Activated CD4-positive, alpha-beta T cell treated with anti-CD3 and anti-CD28 coated beads for 4 hours (primary cell): ENCODE measurements at places on chromosomes 5 and 9.
A peak's percentile ranks its signal among the peaks of the same experiment; 100 is the strongest.

- DNase-seq: no peak
These were observed 308.8 kb upstream of the NREP start for GRCh38 chr5:112065781-112066180.

- no peak for DNase-seq
These were observed 23.5 kb upstream of the HAND1 start for GRCh38 chr5:154501566-154501965.

- DNase-seq: no peak
These were observed 94.0 kb downstream of the INVS start for GRCh38 chr9:100193078-100193477.

DNA sequence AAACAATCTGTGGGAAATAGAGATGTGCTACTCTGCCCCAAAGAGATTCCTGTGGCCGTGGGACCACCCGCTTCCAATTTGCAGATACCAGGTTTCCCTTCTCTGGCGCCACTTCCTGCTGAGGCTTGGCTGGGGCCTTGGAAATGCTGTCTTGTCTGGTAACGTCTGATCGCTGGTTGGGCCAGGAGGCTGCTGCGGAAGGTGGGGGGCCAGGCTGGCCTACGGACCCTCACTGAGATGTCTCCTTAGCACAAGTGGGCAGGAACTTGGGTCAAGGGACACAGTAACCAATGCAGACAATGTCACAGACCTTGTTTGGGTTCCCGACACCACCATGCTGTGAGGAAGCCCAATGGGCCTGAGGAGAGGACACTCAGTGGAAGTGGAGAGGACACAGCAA lies 31.7 kb upstream of the IRX4 start:
- no peak for DNase-seq

DNA sequence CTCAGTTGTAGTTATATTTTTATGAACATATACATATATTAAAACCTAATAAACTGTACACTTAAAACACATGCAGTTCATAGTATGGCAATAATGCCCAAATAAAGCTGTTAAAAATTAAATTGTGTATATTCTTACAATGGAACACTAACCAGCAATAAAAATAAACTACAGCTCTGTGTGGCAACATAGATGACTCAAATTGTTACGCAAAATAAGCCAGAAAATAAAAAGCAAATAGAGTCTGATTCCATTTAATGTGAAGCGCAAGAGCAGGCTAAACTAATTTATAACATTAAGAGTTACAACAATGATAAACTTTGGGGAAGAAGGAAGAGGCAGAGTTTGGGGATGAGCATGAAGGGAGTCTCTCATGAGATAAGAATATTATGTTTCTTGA lies 597.3 kb downstream of the TLE1 start:
- no peak for DNase-seq

- DNase-seq: no peak
These were observed 72.5 kb downstream of the SPIN1 start for GRCh38 chr9:88460587-88461332.

DNA sequence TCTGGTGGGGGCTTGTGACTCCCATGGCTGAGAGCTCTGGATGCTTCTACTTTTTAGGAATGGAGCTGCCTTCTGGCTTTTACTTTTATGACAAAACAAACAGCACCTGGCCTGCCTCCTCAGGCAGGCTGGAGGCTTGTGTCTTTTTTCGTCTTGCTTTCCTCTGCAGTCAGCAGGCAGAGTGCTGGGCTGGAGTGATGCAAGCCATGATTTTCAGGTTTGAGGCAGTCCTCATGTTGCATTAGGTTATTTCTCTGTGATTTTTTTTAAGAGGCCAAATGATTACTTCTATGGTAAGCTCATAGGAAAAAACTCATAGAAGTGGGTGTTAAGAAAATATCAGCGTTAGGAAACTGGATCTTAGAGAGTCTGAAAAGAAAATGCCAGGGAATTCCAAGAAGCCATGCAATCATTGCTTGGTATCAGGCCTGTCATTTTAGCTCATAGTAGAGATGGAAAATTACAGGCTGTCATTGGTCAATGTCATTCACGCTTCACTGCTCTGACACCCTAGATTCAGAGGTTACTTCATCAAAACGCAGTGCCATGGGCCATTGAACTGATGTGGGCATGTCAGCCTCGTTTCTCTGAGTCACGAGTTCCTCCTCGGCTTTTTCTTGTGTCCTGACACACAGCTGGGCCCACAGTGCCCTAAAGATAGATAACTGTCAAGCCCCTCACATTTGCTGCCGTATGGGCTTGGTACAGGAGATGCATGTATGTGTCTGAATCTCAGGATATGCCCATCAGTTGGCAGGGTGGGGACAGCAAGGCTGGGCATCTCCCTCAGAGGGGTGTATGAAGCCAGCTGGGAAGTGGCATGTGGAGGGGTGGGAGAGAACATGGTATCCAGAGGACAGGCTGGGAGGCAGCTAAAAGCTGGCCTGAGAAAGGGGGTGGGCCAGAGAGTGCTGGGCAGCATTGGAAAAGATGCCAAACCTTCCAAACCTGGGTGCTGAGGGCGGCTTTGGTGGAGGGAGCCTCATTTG lies 151.8 kb downstream of the HSPA4 start:
- no peak for DNase-seq

DNA sequence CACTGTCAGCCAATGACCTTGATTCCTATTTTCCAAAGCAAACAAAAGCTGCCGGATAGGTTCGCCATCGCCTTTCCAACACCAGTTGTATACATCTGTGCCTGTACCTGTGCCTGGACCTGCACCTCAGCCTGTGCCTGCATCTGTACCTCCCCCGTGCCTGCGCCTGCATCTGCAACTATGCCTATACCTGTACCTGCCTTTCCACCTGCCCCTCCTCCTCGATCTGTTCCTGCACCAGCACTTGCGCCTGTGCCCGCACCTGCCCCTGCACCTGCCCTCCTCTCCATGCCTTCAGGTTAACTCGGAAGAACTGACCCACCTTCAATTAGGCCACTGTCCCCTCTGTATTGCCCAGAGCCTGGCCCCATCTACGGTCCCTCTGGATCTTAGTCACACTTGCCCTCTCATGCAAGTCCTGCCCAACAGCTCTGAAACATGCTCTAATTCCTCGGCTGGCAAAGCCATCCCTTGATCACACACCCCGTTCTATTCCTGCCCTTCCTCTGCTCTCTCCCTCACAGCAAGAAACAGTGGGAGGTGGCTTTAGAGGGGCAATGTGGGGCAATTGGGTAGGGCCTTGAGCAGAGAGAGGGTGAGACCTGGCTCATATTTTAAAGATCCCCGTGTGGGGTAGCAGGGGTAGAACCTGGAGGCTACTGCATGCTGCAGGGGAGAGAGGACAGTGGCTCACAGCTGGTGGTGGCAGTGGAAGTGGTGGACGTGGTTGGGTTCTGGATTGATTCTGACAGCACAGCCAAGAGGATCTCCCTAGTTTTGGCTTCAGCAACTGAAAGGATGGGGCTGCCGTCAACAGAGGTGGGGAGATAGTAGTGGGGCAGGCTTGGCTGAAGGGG lies 59.6 kb upstream of the PHYKPL start:
- no peak for DNase-seq

GRCh38 chr5:111507276-111507675 lies 5.1 kb downstream of the STARD4 start:
- no peak for DNase-seq

GRCh38 chr5:131147258-131147657 lies 17.8 kb downstream of the HINT1 start:
- DNase-seq: no peak

DNA sequence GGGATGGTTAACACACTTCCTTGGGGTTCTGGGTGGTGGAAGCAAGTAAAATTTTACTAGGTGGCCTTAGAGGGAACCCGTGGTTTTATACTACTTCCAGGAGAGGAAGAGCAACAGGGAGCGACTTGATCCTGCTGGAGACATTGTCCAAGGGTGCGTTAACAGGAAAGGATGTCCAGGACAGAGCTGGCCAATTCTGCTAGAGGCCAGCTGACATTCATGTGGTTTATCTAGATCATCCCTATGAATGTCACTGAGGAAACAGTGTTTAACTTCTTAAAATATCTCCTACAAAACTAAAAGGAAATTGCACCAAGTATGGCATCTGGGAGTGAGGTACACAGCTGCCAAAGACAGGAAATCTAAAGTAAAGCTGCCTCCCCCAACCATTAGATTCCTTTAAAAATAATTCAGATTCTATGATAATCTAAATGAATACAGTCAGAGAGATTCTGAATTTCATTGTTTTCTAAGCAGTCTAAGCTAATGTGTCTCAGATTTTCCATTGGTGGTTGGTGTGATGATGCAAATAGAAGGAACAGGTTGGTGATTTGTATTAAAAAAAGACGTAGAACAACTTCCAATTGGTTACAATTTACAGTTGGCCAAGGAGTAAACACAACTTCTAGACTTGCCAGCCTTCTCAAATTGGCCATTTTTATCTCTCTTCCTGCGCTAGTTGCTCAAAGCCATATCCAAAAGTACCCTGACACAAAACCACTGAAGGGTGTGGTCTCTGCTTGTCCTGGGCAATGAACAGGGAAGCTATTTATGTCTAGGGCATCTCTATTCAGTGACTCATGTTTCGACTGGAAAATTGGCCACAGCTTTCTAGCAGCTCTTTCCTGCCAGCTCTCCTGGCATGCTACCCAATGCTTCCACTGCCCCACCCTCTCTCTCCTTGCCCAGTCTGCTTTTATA lies 574.7 kb upstream of the MEF2C start:
- no peak for DNase-seq

GRCh38 chr5:172076761-172077244 lies 70.4 kb upstream of the FBXW11 start:
- DNase-seq: no peak

DNA sequence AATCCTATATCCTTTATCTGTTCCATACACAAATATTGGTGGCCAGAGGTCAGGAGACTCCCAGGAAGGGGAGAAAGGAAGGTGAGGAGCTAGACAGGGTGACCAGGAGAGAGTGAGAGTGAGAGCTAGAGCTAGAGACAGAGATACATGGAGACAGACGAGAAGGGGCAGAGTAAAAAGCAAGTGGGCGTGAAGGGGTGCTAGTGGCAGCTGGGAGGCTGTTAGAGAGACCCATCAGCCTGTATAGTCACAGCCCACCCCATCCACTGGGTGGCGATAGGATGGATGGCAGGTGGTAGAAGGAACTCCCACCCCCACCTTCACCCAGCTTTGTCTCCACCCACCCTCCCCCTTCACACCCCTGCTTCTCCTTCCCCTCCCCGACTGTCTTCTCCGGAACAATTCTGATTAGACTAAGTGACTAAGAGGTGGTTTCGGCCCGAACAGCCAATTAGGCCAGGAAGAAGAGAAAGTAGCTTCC lies 32.8 kb downstream of the PCDH1 start:
- peak; percentile 30 for DNase-seq

DNA sequence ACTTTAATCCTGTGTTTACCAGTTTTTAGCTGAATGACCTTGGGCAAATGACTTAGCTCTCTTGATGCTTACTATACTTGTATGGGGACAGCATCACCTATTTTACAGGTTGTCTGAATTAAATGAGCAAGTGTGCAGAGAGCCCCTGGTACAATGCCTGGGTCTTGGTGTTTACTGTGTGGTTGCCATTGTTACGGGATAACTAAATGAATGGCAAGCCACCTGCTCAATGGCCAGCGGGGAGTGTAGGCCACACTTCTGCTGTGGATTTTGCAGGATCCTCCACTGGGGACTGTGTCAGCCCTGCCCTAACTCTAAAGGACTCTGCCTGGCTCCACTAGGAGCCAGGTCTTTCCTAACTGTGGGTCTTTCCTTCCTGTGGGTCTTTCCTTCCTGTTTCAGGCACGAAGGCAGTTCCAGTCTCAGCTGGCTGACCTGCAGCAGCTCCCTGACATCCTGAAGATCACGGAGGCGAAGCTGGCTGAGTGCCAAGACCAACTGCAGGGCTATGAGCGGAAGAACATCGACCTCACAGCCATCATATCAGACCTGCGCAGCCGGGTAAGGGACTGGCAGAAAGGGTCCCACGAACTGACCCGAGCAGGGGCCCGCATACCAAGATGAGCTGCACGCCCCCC lies 10.3 kb upstream of the GLE1 start:
- DNase-seq: no peak

GRCh38 chr5:35253582-35253981 lies 23.3 kb upstream of the PRLR start:
- no peak for DNase-seq

DNA sequence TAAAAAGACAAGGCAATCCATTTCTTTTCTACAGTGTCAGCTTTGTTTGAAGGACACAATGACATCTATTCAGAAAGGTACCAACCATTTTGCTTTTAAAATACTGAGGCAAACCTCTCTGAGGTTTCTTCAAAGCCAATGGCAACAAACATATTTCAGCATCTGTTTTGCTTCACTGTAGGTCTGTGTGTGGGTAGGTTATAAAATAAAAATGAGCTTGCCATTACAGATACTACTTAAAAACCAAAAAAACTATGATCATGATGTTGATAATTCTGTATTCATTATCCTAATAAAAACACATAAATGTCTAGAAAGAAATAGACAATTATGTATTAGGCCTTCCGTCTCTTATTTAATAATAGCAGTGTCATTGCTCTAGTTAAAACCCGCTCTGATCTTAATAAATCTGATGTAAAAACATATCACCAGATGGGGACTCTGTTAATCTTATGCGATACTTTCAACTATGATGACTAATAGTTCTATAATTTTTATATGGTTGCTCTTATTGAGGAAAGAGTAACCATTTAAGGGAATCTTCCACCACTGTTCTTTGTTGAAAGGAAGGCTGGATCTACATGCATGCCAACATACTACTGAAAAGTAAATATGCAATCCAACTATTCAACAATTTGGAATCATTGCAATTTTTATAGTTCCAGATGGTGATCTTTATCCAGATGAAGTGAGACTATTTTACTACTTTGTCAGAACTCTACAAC lies 647.2 kb downstream of the PDE4D start:
- DNase-seq: no peak

GRCh38 chr5:89582768-89583339 lies 699.9 kb upstream of the MEF2C start:
- no peak for DNase-seq

- DNase-seq: no peak
These were observed 247.5 kb upstream of the TMEM161B start for GRCh38 chr5:88515881-88516819.

- no peak for DNase-seq
These were observed 10.8 kb upstream of the NRARP start for GRCh38 chr9:137312852-137313325.

DNA sequence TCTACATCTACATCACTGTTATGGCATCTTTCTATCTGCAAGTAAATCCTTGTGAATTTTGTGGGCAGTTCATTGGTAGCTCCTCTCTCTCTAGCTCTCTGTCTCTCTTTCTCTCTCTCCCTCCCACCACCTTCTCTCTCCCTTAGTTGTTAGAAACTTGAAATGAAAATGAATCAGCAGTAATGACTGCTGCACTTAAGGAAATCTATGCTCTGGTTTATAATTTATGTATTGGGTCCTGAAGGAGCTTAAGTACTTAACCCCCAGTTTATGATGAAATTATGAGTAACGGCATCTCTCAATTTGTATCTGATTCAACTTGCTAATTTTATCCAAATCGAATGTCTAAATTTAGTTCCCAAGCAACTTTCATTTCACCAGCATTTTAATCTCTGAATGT lies 52.0 kb upstream of the PTGER4 start:
- no peak for DNase-seq

- DNase-seq: peak; percentile 22
These were observed at the start of gene KLHL3 for GRCh38 chr5:137735555-137736284. Gene KLHL3 (minus strand): TSS chr5:137736089. CDS start chr5:137735646, 443 bp downstream.

- no peak for DNase-seq
These were observed 24.5 kb downstream of the ERGIC1 start for GRCh38 chr5:172858511-172858989.

- DNase-seq: no peak
These were observed 75.9 kb downstream of the SLC38A9 start for GRCh38 chr5:55636177-55636576.

GRCh38 chr9:2559192-2560152 lies 62.1 kb upstream of the VLDLR start:
- no peak for DNase-seq

- no peak for DNase-seq
These were observed 142.8 kb downstream of the NSG2 start for GRCh38 chr5:174188295-174188694.
